ENCODE measurements at places on chromosomes 3 and 15.
A peak's percentile ranks its signal among the peaks of the same experiment; 100 is the strongest.

- DNase-seq = no peak
Measured at GRCh38 chr3:71905426-71905825, 120.5 kb upstream of the PROK2 start.

DNA sequence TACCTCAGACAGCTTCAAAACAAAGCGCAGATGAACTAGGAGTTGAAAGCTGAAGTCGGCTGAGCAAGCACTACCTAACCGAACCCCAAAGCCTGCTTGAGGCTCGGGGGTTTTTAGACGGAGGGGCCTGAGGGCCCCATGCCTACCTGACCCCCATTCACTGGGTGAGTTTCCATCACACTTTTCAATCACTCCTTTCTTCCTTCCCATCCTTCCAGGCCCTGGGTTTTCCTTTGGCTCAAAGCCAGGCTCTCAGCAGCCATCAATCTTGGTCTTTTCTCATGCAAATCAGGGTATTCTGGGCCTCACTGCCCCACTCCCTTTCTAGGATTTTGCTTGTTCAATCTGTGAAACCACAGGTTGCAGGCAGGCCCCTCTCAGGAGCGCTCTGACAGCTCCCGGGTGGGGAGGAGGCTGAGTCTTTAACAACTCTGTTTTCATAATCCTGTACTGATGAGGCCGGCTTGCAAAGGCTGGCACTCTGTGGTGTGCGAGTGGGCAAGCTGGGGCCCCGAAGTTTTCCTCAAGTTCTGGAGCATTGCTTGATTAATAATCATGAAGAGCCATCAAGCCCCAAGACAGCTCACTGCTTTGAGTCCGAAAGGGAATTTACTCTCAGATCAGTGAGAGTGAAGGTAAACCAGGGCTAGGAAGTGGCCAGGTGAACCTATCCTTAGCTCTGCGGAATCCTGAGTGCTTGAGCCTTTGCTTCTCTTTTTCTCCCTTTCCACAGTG lies 97.6 kb downstream of the FRMD4B start:
- no peak for DNase-seq

DNA sequence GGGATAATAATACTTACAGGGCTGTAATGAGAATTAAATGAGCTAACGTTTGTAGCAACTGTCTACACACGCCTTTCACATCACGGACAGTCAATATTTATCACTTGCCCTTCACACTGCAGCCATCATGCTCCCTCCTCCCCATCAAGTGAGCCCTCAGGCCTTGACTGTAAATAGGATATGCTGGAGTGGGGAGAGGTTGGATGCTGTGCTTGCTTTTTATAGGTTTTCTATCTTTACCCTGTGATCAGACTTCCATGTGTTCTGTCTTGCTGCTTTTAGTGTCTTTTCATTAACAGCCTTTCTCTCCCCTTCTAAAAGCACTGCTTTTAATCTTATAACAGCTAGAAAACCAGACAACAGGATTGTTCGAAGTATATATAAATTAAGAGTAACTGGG lies 12.8 kb upstream of the MAGEF1 start:
- no peak for DNase-seq

DNA sequence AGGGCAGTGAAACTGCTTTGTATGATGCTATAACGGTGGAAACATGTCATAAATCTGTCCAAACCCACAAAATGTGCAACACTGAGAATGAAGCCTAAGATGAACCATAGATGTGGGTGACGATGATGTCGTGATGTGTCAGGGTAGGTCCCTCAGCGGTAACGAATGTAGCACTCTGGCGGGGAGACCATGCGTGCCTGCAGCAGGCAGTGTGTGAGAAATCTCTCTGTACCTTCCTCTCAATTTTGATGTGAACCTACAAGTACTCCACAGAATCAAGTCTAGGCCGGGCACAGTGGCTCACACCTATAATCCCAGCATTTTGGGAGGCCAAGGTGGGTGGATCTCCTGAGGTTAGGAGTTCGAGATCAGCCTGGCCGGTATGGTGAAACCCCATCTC lies 268.2 kb upstream of the LYSMD4 start:
- DNase-seq = no peak

DNA sequence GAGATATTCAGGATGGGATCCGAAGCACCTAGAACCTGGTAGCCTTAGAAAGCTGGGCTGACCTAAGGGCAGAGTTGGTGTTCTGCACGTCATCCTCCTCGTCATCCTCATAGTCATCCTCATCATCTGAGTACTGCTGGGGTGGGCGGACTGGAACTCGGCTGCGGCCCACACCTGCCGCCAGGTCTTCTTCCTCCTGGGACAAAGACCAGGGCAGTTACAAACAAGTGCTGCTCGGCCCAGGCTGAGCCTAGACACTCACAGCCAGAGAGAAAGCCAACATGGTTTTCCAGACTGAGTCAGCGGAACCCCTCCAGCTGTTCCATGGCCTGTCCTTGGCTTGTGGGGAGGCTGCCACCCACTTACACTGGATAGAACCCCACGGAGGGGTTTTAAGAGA lies 40.5 kb downstream of the SEMA3G start:
- no peak for DNase-seq

- DNase-seq = no peak
Measured at GRCh38 chr3:95172164-95172943, 1109.5 kb downstream of the NSUN3 start.

GRCh38 chr3:50359760-50360110 lies 414 bp upstream of the TMEM115 start:
- DNase-seq = no peak

DNA sequence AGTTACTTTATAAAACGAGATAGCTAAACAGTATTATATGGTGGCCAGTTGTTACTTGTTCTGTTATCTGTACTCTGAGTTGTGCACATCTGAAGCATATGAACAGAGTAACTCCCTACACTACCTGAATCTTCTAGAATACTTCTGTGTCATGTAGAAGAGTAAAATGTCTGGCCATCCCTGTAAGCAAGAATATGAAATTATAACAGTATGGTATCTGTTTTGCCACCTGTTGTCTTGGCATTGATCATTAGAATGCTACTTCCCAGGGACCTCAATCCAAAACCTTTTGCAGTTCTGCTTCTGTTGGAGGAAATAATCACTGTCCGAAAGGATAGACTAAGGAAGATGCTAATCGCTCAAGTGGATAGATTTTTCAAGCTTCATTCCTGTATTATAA lies 1.9 kb downstream of the TEX9 start:
- no peak for DNase-seq

- no peak for DNase-seq
Measured at GRCh38 chr3:109023167-109023566, 69.5 kb upstream of the GUCA1C start.

GRCh38 chr3:144549166-144549565 lies 577.5 kb downstream of the DIPK2A start:
- DNase-seq = no peak

- no peak for DNase-seq
Measured at GRCh38 chr3:30453360-30454039, 152.9 kb upstream of the TGFBR2 start.

DNA sequence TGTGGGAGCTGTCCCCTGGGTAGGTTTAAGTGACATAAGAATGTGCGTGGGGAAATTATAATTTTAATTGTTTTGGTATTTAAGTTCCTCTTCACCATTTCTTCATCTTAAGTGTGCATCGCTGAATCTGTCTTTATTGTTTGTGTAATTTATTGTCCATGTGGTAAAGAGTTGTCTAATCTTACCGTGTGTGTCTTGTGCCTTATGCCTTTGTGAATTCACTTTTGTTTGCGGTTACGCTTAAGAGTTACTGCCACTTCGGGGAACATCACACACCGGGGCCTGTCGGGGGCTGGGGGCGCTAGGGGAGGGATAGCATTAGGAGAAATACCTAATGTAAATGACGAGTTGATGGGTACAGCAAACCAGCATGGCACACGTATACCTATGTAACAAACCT lies 767 bp downstream of the WDR48 start:
- DNase-seq = no peak

DNA sequence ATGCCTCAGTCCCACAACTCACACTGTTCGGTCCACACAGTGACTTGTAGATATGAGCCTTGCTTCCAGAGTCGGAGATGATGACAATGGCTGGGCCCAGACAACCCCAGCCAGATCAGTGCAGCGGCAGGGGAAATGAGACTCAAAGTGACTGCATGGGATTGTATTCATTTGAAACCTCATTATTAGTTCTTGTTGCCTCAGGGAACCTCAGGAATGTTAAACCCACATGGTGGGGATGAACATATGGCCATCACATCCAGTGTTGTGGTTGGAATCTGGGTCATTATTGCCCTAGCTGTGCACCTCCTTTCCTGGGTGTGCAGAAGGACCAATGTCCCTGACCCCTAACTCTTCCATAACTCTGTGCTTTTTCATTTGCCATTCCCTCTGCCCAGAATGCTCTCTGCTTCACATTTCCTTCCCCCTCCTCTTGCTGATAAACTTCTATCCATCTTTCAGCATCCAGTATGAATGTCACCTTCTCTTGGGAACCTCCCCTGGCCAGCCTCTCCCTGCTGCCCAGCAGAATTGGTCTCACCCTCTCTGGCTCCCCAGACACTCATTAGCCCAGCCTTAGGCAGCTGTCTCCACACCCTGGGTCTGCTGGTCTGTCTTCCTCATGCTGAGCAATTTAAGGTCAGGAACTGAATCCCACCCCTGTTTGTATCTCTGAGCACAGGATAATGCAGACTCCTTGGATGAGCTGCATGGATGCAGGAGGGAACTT lies 67.0 kb upstream of the TNFAIP8L3 start:
- no peak for DNase-seq

DNA sequence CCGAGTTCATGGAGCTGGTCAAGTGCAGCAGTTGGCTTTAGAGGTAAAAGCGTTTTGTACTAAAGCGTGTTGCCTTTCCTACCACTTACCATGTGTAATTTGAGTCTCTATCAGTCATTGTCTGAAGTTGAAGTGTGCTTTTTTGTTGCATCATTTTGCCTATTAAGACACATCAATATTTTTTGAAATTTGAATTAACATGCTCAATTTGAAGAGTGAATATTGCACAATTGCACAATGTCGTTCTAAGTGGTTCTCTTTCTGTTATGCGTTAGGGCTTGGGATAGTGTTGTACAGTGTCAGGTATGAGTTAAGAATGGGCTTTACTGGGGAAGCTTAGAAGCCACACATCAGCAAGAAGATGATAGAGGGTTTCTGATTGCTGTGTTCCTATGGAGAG lies 84.0 kb upstream of the ACKR4 start:
- DNase-seq = no peak

- DNase-seq = no peak
Measured at GRCh38 chr15:95880630-95881029, 449.9 kb upstream of the NR2F2 start.

- DNase-seq = no peak
Measured at GRCh38 chr3:131690800-131691199, 188.0 kb upstream of the MRPL3 start.

- no peak for DNase-seq
Measured at GRCh38 chr3:68483601-68484000, 448.7 kb downstream of the TAFA4 start.

- DNase-seq = no peak
Measured at GRCh38 chr3:143977341-143978262, 6.0 kb downstream of the DIPK2A start.

GRCh38 chr3:59609657-59610348 lies 560.0 kb upstream of the CFAP20DC start:
- no peak for DNase-seq

- DNase-seq = no peak
Measured at GRCh38 chr15:85419161-85419560, 38.8 kb downstream of the AKAP13 start.

DNA sequence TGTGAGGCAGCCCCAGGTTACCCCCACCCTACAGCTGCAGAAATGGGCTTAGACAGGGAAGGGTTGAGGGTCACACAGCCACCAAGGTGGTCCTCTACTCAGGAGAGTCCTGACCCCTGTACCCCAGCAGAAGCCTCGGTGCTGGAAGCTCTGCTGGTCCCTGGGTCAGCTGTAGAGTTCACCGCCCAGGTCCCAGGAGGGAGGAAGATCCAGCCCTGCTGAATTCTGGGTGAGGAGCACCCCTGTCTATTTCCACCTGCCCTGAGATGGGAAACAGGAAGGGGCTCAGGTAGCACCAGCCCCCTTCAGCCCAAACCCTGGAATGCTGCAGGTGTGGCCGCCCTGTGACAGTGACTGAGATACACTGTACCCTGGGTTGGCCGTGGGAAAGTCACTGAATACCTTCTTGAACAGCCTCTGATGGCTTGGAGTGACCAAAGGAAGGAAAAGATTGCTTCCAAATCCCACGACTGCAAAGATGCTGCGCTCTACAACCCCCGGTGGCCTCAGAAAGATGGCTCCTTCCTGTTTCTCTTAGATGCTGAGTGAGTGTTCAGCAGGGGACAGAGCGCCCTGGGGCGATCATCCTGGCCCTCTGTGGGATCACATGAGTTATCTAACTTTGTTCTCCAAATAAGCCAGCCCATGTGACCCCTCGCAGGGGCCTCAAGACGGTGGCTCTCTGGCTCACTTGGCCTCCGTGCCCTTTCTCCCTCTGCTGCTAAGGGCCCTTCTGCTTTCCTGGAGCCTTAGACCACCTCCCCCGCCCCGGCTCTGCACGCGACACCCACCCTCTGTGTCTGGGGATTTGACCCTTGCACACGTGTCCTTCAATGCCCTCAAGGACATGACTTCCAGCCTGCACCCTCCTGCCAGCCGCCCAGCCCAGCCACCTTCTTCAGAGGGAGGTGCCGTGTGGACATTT lies 141.9 kb downstream of the NSMCE3 start:
- DNase-seq = no peak

- DNase-seq = no peak
Measured at GRCh38 chr3:102926618-102927017, 491.8 kb downstream of the ZPLD1 start.

GRCh38 chr3:73848173-73848906 lies 223.6 kb upstream of the PDZRN3 start:
- DNase-seq = no peak

- DNase-seq = no peak
Measured at GRCh38 chr3:23706111-23706510, 99.6 kb upstream of the UBE2E1 start.

- no peak for DNase-seq
Measured at GRCh38 chr3:97975466-97975865, 3.2 kb upstream of the RIOX2 start.

GRCh38 chr3:184031187-184031792 lies at the start of gene HTR3D:
Gene HTR3D (plus strand): TSS chr3:184031742. CDS start chr3:184031742, 0 bp downstream.
- no peak for DNase-seq

GRCh38 chr3:119293871-119294695 lies at the start of gene ARHGAP31:
Gene ARHGAP31 (plus strand): TSS chr3:119294383. CDS start chr3:119294905, 522 bp downstream.
- DNase-seq = peak; percentile 89

DNA sequence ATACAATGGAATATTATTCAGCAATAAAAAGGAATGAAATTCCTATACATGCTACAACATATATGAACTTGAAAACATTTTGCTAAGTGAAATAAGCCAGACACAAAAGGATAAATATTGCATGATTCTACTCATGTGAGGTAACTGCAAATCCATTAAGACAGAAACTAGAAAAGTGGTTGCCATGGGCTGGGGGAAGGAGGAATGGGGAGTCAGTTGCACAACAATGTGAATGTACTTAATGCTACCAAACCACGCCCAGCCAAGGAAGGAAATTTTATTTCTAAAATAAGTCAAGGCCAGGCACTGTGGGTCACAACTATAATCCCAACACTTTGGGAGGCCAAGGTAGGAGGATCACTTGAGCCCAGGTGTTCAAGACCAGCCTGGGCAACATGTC lies 9.8 kb upstream of the GMPPB start:
- DNase-seq = no peak

Measured in CD4-positive, alpha-beta T cell treated with Interleukin-4 for 4 hours (primary cell).